ENCODE measurements at places on chromosomes 4 and X.

GRCh38 chrX:20144491-20144890 lies 2.9 kb upstream of the EIF1AX start:
- DNase-seq, result no peak

DNA sequence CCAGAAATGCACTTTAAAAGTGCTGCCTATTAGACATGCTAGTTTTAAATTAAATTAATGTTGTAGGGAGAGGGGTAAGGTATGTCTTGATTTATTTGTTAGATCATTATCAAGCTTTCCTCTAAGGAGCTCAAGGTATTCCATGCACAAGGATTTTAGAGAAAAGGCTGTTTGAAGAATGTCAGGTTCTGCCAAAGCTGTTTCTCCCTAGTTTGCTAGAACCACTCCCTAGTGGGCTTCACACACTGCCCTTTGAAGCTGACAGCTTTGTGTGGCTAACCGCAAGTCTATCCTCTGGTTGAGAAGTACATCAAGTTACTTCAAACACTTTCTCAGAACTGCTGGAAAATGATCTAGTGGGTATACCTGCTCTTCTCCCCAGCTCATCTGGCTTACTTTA lies 32.3 kb downstream of the RASL11B start:
- DNase-seq, result no peak

DNA sequence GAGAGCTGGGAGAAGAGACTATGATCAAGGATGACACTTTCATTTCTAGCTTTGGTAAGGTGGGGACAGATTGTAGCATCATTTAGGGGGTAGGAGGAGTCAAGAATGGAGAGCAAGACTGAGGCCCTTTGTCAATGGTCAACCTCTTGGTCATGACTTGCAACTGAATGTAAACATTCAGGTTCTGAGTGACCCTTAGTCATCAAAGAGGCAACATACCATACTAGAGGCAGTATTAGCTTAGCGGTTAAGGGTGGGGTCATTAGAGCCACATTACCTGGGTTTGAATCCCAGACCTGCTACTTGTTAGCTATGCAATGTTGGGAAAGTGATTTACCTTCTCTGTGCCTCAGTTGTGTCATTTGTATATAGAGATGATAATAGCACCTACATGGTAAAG lies 76.5 kb downstream of the MED28 start:
- no peak for DNase-seq

GRCh38 chrX:125954236-125954635 lies 211.9 kb downstream of the DCAF12L2 start:
- DNase-seq, result no peak

- peak; percentile 46 for DNase-seq
These were observed 110.9 kb upstream of the ANK2 start for GRCh38 chr4:112938461-112939058.

DNA sequence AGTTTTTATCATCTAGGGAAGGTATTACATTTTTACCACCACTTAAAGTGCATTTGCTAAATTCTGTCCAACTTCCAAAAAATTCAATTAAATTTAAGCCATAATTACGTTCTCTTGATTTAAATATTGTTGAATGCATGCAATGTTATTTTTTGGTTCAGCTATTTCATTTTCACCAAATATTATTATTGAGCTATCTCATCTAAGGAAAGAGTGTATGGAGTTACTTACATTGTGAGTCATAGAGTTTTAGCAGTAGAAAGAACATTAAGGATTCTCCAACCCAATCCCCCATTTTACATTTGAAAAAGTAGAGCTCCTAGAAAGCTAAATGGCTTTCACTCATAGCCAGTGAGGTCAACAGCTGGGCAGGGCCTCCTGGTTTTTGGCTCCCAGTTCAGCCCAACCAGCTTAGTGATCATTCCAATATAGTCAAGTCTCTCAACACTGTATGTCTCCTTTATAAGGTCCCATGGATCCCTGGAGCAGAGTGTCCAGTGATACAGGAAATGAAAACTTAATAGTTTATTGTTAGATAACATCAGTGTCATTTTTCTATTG lies 60.5 kb downstream of the NDNF start:
- no peak for DNase-seq

- no peak for DNase-seq
These were observed 38.8 kb downstream of the GAB1 start for GRCh38 chr4:143375326-143376073.

- no peak for DNase-seq
These were observed 41.9 kb upstream of the FAM47B start for GRCh38 chrX:34900691-34901090.

- no peak for DNase-seq
These were observed 30.2 kb downstream of the SPINK2 start for GRCh38 chr4:56791316-56791715.

DNA sequence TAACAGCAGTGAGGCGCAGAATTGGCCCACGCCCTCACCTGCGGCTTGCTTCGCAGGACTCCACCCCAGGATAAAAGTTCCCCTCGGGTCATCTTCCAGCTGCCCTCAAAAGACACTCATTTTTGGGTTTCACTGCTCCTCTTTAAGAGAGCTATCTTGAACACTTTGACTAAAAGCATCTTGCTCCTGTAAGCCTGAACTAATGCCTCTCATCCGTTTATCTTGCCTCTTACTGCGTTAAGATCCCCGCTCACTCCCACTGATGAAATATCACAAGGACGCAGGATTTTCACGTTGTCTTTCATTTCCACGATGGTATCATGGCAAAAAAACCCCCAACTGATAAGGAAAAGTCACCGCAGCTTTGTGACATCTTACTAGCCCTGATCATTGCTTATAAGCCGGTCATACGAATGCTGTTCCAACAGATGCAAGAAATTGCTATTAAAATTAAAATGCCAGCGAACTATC lies 591 bp upstream of the ACSL4 start:
- DNase-seq, result no peak

DNA sequence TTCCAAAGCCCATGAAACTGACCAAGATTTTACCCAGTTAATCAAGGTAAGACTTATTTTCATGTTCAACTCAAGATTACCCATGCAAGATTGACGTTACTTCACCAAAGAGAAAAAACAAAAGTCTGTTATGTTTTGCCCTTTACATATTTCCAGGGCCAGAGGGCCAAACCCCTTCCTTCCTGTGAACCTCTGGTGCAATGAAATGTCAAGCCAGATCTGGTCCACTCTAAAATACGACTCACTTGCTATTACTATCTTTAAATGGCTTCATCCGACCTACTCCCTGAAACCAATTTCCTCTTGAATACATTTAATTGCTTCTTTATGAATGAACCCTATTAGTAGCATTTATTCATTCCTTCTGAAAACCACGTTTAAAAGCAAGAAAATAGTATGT lies 33.0 kb downstream of the TSPAN5 start:
- DNase-seq, result no peak

- peak; percentile 27 for DNase-seq
These were observed 508.1 kb upstream of the ARX start for GRCh38 chrX:25523574-25524540.

Data from GM13976 (cell line).